ENCODE measurements at places on chromosomes 1 and 21. TPM values are rescaled to one million over a fixed set of nuclear protein-coding genes. Genes with fewer than 3 reads are reported as not detected.
A peak's percentile ranks its signal among the peaks of the same experiment; 100 is the strongest.

GRCh38 chr1:57162607-57163261 is 196.9 kb upstream of the C8B start:
- no peaks in the 10 kb centered on the region for H3K36me3 ChIP-seq
- H3K27ac ChIP-seq: no peak overlapping the region
- no peaks in the 10 kb centered on the region for H3K4me1 ChIP-seq
- no peak overlapping the region for H3K4me3 ChIP-seq

DNA sequence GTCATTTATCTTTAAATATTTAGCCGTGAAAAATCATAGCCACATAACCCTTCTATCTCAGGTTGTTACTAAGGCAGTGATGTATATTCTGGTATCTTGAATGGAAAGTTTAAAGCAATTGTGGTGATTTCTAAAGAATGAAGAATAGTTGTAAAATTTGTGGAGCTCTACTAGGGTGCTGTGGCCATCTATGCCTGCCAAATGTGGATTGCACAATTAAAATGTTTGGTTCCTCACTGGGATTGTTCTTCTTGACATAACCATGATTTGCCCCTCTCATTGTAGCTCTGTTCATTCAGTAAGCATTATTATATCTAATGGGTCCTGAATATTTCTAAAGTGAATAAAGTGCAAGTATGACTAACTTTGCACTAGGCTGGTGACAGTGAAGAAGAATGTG is 50.1 kb downstream of the AK4 start:
- no peaks in the 10 kb centered on the region for H3K27me3 ChIP-seq
- no peak for DNase-seq
- no peaks in the 10 kb centered on the region for H3K36me3 ChIP-seq
- H3K27ac ChIP-seq: no peak overlapping the region
- H3K4me3 ChIP-seq: no peak overlapping the region

DNA sequence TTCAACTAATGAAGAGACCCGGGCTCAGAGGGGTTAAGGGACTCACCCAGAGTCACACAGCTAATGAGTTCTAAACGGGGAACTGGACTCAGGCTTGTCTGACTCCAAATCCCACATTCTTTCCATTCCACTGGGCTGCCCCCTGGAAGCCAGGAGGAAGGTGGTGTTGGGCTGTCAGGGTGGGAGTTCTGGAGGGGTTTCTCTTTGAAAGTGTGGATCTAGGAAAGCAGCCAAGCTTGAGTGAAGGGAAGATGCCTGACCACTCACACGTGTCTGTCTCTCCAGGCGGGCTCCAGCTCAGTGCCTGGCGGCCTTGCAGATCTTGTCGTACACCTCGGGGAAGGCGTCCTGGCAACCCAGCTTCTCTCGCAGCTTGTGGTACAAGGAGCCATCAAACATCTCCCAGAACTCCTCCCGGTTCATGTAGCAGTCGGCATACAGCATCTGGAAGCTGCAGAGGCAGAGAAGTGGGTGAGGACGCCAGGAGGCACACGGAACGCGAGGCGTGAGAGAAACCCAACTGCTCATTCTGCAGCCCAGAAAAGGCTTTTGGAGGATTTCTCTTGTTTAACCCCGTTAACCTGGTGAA is 35.0 kb downstream of the DHCR24 start:
- no peaks in the 10 kb centered on the region for H3K4me1 ChIP-seq
- no peaks in the 10 kb centered on the region for H3K27me3 ChIP-seq
- DNase-seq: no peak
- H3K27ac ChIP-seq: no peak overlapping the region

DNA sequence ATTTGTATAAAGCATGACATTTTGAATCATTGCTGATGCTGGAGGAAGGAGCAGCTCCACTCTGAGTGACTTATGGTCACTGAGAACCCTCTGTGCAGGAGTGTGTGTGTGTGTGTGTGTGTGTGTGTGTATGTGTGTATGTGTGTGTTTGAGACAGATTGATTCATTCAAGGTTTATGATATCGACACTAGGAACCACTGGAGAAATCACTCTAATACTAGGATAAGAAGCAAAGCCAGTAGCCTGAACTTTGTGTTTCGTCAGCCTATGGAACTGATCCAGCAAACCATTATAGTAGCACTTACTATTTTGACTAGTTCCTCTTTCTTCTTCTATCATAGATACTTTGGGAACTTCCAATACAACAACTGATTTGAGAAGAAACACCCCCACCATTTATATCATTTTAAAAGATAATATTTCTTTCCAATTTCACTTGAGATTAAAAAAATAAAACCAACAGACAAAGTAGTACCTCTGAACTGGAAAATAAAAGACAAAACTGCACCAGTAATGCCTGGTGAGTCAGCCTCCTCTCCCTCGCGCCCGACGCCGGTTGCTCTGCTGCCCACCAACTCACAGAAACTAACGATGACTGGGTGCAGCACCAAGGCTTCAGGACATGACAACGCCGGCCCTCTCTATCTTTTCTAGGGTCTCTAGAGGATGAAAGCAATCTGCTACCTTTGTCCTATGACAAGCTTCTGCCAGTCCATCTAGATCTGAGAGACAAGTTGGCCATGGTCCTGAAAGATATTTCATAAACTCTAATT is 20.9 kb downstream of the SLAMF1 start:
- H3K27me3 ChIP-seq: no peaks in the 10 kb centered on the region
- H3K4me1 ChIP-seq: no peaks in the 10 kb centered on the region
- no peak overlapping the region for H3K4me3 ChIP-seq
- no peaks in the 10 kb centered on the region for H3K36me3 ChIP-seq
- no peak overlapping the region for H3K27ac ChIP-seq

GRCh38 chr1:26949926-26950319 is 10.3 kb downstream of the KDF1 start:
- no peak for DNase-seq
- H3K27ac ChIP-seq: no peak overlapping the region
- H3K36me3 ChIP-seq: no peaks in the 10 kb centered on the region
- no peak overlapping the region for H3K4me3 ChIP-seq

GRCh38 chr1:99532276-99532580 is 113.7 kb upstream of the PALMD start:
- no peak overlapping the region for H3K27ac ChIP-seq
- no peak for DNase-seq
- H3K27me3 ChIP-seq: no peaks in the 10 kb centered on the region
- H3K36me3 ChIP-seq: no peaks in the 10 kb centered on the region
- H3K4me1 ChIP-seq: no peaks in the 10 kb centered on the region

DNA sequence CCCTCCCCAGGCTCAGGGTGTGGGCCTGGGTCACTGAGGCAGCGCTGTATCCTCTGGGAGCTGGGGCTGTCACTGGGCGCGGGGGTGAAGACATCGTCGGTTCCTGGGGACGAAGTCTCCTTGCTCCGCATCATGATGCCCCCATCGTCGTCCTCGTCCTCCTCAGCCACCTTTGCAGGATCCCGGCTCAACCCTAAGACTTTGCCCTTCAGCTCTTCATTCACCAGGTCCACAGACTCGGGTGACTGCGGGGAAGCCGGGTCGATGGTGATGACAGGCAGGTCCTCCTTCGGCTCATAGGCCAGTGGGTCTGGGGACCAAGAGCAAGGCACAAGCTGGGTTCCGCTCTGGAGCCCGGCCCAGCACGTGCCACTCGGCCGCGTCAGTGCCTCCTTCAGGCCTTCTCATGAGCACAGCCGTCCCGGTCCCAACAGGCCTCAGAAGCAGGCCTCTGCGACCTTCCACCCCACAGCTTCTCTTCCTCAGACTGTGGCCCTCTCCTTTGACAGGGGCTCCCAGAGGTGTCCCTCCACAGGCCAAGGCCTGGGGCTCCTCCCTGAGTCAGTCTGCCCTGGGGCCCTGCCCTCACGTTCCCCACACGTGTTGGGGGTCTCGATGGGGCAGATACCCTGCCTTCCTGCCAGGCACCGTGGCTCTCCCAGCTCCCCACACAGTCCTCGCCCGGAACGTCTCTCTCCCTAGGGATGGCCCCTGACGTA is 54.4 kb downstream of the SLC9A1 start:
- no peaks in the 10 kb centered on the region for H3K27me3 ChIP-seq
- H3K36me3 ChIP-seq: no peaks in the 10 kb centered on the region
- H3K4me1 ChIP-seq: peaks cover 25% of the 10 kb centered on the region
- DNase-seq: no peak
- peak overlapping the region; percentile 85 for H3K27ac ChIP-seq

DNA sequence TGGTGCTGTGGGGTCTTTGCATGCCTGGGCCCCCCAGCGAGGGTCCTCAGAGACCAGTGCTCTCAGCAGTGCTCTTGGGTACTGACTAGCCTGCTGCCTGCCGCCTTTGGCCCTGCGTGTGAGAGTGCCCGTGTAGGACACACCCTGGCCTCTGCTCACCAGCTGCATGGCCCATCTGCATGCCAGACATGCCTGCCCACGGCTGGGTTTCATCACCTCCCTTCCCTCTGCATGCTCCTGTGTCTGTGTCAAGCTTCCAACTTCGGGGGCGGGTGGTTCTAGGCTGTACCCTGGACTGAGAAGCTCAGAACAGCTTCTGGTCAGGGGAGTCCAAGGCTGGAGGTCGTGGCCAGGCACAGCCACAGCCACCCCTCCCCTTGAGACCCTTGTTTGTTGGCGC is 56.9 kb downstream of the PTPRF start:
- no peak for DNase-seq
- H3K36me3 ChIP-seq: no peaks in the 10 kb centered on the region
- H3K27ac ChIP-seq: no peak overlapping the region
- H3K4me3 ChIP-seq: no peak overlapping the region

GRCh38 chr1:57741521-57741920 is 317.7 kb upstream of the DAB1 start:
- no peaks in the 10 kb centered on the region for H3K36me3 ChIP-seq
- H3K27me3 ChIP-seq: no peaks in the 10 kb centered on the region
- no peak overlapping the region for H3K4me3 ChIP-seq
- no peaks in the 10 kb centered on the region for H3K4me1 ChIP-seq

DNA sequence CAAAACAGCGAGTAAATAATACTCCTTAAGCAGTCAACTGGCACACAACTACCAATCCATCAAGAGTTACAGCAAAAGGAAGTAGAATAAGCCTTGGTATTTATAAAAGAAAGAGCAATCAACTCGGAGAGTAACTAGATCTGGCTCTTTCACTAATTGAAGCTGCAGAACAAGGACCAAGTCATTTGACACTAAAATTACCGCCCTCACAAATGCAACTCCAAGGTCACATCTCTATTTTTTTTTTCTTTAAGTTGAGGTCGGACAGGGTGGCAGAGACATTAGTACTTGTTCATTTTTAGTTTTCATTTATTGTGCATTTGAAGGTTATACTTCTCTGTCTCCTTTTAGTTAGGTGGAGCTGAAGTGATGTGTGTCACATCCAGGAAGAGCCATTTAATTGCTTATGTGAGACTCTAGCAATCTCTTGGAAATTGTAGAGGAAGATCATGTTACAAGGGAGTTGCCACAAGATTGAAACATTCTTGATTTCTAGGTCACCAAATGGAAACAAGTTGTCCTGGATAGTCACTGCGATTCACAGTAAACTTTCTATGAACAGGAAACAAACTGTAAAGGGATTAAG is 138.1 kb upstream of the ADAMTS5 start:
- no peak for DNase-seq
- no peak overlapping the region for H3K27ac ChIP-seq
- no peaks in the 10 kb centered on the region for H3K27me3 ChIP-seq
- peaks cover 15% of the 10 kb centered on the region for H3K4me1 ChIP-seq
- H3K4me3 ChIP-seq: no peak overlapping the region

DNA sequence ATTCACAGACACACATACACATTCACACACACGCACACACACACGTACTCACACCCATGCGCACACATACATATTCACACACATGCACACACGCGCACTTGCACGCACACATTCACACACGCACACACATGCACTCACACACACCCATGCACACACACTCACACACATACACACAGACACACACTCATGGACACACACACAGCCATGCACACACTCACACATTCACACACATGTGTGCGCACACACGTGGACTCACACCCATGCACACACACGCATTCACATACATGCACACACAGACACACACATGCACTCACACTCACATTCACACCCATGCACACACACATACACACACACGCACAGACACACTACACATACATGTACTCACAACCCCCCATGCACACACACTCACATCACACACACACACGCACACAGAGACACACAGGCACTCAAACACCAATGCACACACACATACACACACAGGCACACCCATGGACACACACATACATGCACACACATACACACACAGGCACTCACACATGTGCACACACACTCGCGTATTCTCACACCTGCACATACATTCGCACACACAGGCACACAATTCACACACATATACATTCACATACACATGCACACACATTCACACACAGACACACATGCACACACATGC is 589.1 kb downstream of the PTPRU start:
- no peak for DNase-seq
- H3K4me1 ChIP-seq: no peaks in the 10 kb centered on the region

The LY9 gene
- 0.71 TPM for polyA plus RNA-seq

The A3GALT2 gene
- not detected for polyA plus RNA-seq

The NMNAT2 gene
- polyA plus RNA-seq: 23.6 TPM

The RNF186 gene
- polyA plus RNA-seq: not detected

The ITLN2 gene
- polyA plus RNA-seq: 1.5 TPM

The CD1D gene
- 6.6 TPM for polyA plus RNA-seq

The TFF2 gene
- not detected for polyA plus RNA-seq

The BRINP2 gene
- polyA plus RNA-seq: 6.7 TPM

The NOTCH2 gene
- 77.8 TPM for polyA plus RNA-seq
